NCI-H2081 treated with DMSO at 0.1 percent for 48 hours (cell line): ENCODE measurements at places on chromosomes 7 and 10.
A peak's percentile ranks its signal among the peaks of the same experiment; 100 is the strongest.

GRCh38 chr10:1270490-1270889, 214.3 kb downstream of the WDR37 start:
- no peak for DNase-seq

- DNase-seq, result no peak
Observed at GRCh38 chr7:88202278-88202677, 17.6 kb downstream of the SRI start.

DNA sequence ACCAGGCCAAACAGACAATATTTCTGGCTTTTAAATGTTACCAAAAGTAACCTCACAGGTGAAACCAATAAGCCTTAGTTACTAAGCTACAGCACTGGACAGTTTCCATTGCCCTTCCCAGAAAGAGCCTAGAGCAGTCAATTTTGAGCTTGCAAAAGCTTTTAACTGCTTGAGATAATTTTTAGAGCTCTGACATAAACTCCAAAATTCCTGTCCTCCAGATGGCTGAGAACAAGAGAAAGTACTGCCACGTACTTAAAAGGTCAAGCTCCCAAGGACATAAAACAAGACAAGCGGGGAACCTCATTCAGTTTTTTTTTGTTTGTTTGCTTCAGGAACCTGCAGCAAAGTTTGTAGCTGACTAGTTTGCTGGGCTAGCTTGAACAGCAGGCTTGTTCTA, 54.1 kb downstream of the BBS9 start:
- DNase-seq, result no peak

- no peak for DNase-seq
Observed at GRCh38 chr10:90914992-90915765, 5.7 kb downstream of the ANKRD1 start.

DNA sequence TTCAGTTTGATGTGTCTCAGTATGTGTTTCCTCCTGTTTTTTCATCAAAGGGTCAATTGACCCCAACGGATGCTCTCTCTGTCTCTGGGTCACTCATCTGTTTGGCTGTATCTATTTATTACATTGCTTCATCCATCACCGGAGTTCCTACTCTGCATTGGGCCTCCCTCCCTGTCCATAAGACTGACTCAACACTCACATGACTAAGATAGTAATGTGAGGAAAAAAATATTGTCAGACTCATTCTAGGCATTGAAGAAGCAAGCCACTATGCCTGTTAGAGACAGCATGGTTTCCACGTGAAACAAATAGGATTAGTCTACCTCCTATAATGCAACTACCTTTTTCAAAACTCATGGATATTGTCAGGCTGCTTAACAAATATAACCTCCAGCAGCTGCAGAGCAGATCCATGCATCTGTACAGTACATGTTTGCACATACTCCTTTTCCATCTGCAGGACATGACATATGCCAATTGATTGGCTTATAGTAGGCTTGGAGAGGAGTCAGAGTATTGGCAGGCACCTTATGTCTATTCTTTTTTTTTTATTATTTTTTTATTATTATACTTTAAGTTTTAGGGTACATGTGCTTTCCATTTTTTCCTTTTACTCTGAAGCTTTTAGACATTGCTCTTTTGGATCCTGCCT, 275.2 kb downstream of the LRRTM3 start:
- no peak for DNase-seq

- DNase-seq, result no peak
Observed at GRCh38 chr10:1473874-1474273, 263.5 kb downstream of the ADARB2 start.

- DNase-seq, result no peak
Observed at GRCh38 chr7:79761876-79762429, 308.5 kb upstream of the MAGI2 start.

- DNase-seq, result no peak
Observed at GRCh38 chr10:47175181-47176123, 124.5 kb upstream of the GDF10 start.

- no peak for DNase-seq
Observed at GRCh38 chr7:97639036-97639435, 92.8 kb upstream of the TAC1 start.

GRCh38 chr7:115868369-115868768, 162.2 kb downstream of the TFEC start:
- DNase-seq, result no peak

DNA sequence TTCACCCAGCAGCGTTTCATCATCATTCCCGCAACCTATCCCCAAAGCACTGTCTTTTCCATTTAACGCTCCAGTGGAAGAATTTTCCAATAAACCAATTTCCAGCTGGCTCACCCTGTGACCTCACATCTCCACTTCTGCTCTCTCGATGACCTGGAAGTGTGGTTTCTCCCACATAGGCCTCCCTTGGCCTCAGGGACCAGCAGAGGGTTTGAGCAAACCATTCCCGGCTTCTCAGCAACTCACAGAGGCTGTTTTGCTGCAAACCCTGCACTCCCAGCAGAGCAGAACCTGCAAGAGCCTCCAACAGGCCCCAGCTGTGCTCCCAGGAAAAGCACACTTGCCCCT, 523.0 kb upstream of the FOXK1 start:
- DNase-seq, result no peak

DNA sequence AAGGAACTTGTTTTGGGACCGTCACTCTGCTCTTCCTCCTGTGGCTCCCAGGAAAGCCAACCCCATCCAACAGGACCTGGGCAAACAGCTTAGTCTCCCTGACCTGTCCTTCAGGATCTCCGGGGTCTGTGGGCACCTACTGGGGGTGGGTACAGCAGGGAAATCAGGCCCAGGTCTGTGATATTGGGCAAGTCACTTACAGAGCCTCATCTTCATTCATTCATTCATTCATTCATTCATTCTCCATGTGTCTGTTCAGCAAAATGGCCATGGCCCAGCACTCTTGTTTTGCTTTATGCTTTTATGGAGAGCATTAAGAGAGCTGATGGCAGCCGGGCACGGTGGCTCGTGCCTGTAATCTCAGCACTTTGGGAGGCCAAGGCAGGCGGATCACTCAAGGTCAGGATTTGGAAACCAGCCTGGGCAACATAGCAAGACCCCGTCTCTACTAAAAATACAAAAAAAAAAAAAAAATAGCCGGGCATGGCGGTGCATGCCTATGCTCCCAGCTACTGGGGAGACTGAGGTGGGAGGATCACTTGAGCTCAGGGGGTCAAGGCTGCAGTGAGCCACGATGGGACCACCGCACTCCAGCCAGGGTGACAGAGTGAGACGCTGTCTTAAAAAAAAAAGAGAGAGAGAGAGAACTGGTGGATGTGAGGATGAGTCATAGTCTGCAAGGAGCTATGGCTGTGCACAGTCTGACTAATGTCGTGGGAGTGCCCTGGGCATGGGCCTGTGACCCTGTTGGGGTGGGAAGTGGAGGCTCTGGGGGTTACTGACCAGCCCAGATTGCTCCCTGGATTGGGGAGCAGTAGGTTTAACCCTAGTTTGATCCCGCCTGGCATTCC, 54.3 kb downstream of the CLIP2 start:
- no peak for DNase-seq

- no peak for DNase-seq
Observed at GRCh38 chr7:31683445-31684225, 3.4 kb upstream of the PPP1R17 start.

DNA sequence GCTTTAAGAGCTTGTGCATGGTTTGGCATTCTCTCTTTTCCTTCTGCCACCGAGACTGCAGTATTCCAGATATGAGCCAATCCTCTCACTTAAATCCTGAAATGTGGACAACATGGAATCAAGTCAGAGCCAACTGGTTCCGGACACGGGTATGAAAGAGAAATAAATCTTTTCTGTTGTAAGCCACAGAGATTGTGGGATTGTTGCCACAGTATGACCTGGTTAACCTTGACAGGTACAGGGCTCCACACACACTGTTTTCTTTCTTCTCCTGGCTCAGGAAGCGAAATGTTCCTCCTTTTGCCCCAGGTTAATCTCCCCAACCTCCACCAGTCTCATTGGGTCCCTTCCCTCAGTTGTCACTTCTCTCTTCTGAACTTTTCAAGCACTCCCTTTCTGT, 6.5 kb upstream of the NAMPT start:
- DNase-seq, result no peak

DNA sequence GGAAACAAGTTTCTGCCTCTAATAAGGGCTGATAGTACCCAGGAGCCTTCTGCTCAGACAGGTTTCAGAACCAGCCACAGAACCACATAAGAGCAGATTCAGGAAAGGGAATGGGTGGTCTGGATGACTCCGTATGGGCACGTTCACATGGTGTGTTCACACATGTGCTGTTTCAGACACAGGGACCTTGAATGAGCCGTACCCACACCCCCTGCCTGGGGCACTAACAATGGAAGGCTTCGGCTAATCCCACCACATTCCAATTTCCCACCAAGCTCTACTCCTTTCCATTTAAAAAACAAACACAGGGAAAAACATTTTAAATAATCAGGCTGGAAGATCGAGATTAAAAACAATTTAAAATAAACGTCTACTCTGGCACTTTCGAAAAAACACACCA, 217.3 kb downstream of the GRID1 start:
- DNase-seq, result no peak

- peak; percentile 46 for DNase-seq
Observed at GRCh38 chr7:70698219-70698832, 433.6 kb upstream of the GALNT17 start.

- no peak for DNase-seq
Observed at GRCh38 chr7:42319631-42320030, 82.6 kb upstream of the GLI3 start.

DNA sequence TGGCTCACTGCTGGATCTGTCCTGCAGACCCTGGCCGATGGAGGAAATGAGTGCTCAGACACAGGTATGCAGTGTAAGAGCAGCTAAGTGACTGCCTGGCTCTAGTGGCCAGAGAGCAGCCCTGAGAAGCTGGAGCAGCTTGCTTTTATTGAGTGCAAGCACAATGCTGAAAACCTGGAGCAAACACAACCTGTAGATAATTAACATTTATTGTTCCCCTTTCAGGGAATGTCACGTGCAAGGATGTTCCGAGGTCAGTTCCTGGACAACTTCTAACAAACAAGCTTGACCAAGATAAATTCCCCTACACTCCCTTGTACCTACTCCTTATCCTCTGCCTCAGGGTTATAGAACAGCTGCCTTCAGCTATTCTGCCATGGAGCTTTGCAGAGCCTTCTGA, 31.3 kb downstream of the DDC start:
- no peak for DNase-seq
